GM18507 (cell line): ENCODE measurements at places on chromosomes 1 and 21.
A peak's percentile ranks its signal among the peaks of the same experiment; 100 is the strongest.

DNA sequence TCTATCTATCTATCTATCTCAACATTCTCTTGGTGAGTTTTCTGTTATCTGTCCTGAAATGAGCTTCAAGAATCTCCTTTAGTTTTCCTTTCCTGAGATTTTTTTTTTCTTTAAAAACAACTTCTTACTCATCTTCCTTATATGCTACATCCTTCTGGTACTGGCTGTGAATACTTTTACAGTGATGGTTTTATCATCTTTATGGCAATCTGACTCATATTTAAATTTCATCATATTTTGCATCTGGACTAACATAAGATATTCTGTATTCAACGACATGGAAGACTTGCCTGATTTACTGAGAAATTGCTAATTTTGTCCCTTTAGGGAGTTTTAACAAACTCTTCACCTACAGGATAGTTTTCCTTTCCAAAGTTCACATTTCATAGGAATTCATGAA lies 33.0 kb downstream of the PDE4B start:
- no peak for DNase-seq

- no peak for DNase-seq
These were observed 5.6 kb upstream of the DDOST start for GRCh38 chr1:20666804-20667203.

- no peak for DNase-seq
These were observed 15.5 kb upstream of the PADI4 start for GRCh38 chr1:17292299-17293160.

- no peak for DNase-seq
These were observed 39.8 kb downstream of the PLPP3 start for GRCh38 chr1:56539520-56539931.

DNA sequence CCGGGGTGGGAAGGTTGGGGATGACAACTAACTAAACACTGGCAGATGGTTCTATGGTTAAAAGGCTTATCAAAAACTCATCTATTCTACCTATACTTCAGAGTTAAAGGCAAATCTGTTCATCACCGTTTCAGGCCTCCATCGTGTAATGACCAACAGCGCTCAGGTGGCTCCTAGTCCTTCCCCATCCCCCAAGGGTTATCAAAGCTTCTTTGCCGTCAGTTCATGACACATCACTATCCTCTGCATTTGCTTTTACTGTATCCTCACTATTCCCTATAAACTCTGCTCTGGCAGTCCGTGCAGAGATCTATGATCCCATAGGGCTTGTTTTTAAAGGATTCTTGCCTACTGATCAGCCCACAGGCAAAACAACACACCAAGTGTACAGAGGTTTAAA lies 8.2 kb downstream of the HMGN1 start:
- DNase-seq: no peak

- peak; percentile 87 for DNase-seq
These were observed 16.9 kb downstream of the IER5 start for GRCh38 chr1:181105134-181106021.

DNA sequence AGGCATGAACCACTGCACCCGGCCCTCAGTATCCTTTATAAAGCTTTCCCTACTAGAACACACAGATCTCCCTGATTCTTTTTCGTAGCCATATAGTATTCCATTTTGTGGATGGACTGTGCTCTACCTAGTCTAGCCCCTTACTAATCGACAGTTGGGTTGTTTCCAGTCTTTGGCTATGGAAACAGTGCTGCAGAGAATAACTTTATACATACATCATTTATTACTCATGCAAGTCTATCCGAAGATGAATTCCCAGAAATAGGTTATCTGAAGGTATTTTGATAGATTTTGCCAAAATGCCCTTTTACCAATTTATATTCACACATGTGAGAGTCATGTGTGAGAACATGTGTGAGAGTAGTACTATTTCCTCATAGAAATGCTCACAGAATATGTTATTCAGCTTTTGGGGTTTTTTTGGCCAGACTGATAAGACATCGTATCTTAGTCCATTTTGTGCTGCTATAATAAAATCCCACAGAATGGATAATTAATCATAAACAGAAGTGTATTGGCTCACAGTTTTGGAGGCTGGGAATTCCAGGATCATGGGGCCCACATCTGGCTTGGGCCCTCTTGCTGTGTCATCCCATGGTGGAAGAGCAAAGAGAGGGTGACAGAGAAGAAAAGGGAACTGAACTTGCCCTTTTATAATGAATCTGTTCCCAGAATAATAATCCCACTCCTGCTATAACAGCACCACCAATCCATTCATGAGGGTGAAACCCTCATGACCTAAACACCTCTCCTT lies 17.3 kb upstream of the FGR start:
- DNase-seq: no peak

DNA sequence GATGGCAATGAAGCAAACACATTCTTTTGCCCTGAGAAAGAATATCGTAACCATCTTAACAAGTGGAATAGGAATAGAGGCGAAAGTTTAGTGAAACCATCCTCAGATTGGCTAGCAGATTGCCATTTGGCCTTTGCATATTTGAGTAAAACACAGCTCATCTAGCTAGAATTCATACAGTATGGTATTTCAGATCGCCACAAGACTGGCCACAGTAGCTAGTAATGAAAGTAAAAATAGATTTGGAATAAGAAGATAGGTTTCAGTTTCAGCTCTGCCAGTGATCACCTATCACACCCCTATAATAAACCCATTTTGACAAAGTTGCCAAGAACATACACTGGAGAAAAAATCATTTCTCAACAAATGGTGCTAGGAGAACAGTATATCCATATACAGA lies 294.9 kb downstream of the LRRIQ3 start:
- DNase-seq: no peak

DNA sequence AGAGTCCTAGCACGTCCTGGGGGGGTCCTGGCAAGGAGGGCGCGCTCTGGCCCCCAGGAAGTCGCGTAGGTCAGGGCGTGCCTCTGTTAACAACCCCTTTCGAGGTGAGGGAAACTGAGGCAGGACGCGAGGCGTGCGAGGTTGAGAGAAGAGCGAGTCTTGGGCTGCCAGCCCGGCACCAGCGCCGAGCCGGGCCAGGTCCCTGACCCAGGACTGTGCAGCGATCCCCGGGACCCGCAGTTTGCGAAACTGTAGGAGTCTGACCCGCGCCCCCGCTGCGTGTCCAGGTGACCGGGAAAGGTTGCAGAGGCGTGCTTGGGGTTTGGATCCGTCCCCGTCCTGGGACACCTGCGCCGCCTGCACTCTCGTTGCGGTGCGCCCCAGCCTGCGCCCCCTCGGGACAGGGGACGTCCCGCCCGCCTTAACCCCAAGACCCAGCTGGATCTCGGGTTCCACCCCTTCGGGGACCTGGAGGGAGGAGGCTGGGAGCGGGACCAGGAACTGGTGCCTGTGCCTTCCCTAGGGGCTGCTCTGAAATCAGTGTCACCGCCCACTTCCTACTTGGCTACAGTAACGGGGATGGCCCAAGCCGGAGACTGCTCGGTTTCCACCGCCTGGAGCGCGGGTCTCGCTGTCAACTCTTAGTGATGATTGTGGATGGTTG lies 493 bp downstream of the DISC1 start:
- no peak for DNase-seq

- DNase-seq: no peak
These were observed 25.6 kb downstream of the RAB4A start for GRCh38 chr1:229296541-229296941.

GRCh38 chr1:59308839-59309238 lies 11.9 kb downstream of the FGGY start:
- no peak for DNase-seq
